Stimulated activated CD4-positive, alpha-beta T cell treated with anti-CD3 and anti-CD28 coated beads, Interleukin-15, amount 100 ng/mL, for 24 hours (primary cell): ENCODE measurements at places on chromosomes 1 and 21.

GRCh38 chr1:10980094-10980577 is 32.3 kb upstream of the TARDBP start:
- no peak for DNase-seq

- no peak for DNase-seq
Observed at GRCh38 chr1:232090816-232091215, 464.2 kb downstream of the DISC1 start.

DNA sequence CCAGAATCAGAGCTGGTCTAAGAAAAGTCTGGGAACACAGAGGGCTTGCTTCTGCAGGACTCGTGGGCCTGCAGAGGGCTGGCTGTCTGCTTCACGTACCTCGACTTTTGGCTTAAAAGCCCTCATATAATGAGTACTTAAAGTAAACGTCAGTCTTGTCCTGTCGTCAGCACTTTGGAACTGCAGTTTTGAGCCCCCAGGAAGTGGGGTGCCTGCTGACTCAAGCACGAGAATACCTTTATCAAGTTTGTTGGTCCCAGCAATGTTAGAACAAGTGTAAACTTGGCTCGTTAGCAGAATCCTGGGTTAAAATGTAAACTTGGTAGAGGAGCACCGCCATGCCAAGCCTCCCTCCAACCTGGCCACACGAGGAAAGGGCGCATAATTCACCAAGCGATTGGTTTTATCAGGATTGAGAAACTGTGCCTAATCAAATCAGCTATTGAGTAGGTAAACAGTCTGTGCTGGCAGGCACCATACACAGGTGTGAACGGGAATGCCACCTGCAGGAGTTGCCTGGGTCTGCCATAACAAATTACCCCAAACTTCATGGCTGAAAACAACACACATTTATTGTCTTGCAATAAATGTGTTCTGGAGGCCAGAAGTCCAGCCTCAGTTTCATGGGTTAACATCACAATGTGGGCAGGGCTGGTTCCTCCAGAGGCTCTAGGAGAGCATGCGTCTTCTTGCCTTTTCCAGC is 45.0 kb upstream of the FHAD1 start:
- DNase-seq, result no peak

DNA sequence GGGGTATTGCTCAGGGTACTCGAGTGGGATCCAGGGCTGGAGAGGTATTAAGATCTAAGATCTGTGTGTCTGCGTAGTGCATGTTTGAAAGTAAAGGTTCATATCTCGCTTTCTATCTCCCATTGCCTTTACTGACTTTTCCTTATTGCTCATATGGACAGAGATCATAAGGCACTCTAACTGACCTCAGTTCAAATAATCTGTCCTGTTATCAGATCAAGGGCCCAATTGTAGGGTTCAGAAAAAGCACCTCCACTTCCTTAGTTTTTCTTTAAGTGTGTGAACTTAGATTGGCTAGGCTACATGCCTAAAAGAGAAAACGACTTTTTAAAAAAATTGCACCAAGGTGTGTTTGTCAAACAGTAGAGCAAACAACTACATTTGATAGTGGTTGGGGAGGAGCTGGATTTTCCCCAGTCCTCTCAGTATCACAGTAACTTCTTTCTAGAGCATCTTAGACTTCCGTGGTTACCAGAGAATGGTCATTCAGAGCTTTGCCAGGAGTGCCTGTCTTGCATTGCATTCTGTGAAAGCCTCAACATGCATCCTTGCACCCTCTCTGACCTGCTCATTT is 57.6 kb downstream of the LMO4 start:
- no peak for DNase-seq

GRCh38 chr1:184892116-184892515 is 82.2 kb downstream of the NIBAN1 start:
- no peak for DNase-seq

DNA sequence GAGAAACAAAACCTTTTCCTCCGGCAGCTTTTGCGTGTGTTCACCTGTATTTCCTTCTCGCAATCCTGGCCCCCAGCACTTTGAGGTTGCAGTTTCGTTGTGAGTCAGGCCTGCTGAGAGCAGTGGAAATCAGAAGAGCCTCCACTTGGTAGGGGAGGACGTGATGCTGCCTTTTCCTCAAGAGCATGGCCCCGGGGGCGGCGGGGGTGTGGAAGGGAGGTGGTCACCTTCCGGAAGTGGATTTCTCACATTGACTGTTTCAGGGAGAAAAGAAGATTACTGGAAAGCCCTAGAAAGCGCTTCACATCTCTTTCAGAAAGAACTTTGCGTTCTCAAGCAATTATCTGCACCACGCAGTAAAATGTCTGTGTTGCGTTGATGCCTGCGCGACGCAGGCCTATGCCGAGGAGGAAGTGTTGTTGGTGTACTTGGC is 12.2 kb upstream of the IL10 start:
- DNase-seq, result peak; percentile 96

DNA sequence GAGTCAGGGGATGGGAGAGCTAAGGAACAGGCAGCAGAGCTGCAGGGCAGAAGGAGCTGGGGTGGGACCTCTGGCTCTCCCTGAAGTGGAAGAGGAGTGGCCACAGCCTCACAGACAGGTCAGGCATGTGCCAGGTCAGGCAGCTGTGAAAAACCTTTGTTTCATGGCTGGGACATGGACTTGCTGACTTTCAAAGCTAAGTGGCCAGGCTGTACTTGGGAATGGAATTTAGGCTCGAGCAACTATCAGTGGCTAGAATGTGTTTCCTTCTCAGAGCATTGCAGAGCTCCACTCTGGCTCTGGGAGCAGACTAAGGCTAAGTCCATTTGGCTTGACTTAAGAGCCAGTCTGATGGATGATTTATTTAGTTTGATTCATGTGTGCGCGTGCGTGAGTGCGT is 385.1 kb downstream of the LMX1A start:
- DNase-seq, result no peak

- no peak for DNase-seq
Observed at GRCh38 chr1:59473831-59474230, 176.9 kb downstream of the FGGY start.

- no peak for DNase-seq
Observed at GRCh38 chr1:207972337-207972736, 61.4 kb upstream of the CD34 start.

GRCh38 chr1:192535916-192536664 is 39.5 kb upstream of the RGS1 start:
- no peak for DNase-seq

- no peak for DNase-seq
Observed at GRCh38 chr21:39705849-39706248, 39.1 kb upstream of the IGSF5 start.

DNA sequence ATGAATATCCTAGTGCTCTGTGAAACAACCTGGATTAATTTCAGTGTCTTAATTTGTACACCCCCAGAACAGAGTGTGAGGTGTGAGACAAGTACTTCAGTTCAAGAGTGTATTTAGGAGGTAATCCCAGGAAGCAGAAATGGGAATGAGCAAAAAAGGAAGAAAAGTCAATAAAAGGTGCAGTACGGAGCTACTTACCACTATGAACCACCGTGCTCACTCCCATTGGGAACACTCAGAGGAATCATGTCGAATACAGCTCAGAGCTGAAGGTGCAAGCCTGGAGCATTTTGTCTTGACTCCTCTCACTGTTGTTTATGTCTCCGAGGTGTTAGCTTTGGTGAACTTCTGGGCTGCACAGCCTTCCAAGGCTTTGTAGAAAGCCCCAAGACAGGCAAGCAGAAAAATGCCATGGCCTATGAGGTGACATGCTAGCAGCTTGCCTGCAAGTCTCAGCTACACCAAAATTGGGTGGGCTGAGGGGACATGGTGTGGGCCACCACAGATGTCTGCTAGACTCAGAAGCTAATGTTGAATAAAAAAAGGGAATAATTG is 7.4 kb upstream of the SVBP start:
- DNase-seq, result no peak

- DNase-seq, result no peak
Observed at GRCh38 chr1:225871359-225872074, 10.7 kb downstream of the TMEM63A start.

GRCh38 chr1:233719655-233720341 is 105.9 kb downstream of the KCNK1 start:
- DNase-seq, result no peak

GRCh38 chr1:119582801-119583200 is 65.3 kb downstream of the ZNF697 start:
- peak; percentile 19 for DNase-seq

DNA sequence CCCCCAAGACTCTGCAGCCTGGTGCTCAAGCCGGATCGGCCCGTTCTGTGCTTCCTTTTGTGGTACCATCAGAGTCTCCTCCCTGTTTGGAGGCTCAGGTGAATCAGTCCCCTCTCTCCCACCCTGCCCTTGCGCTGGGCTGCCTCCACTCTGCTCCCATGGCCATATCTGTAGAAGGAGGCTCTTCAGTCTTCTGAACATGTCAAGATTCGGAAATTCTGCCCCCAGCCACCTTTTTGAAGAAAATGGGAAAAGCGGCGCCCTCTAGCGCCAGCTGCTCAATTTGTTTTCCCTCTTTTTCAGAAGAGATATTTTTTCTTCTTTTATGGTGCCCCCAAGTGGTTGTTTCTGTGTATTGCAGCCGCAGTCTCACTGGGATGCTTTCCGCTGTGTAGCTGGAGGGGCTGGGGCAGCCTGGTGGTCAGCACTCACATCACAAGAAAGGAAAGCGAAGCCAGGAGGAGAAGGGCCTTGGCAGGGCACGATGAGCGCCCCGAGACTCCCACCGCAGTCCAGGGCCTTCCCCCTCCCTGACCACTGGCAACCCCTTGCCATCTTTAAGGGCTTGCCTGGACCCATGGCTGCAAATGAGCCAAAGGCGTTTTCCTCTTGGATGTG is 58.4 kb upstream of the CACNA1E start:
- peak; percentile 86 for DNase-seq

DNA sequence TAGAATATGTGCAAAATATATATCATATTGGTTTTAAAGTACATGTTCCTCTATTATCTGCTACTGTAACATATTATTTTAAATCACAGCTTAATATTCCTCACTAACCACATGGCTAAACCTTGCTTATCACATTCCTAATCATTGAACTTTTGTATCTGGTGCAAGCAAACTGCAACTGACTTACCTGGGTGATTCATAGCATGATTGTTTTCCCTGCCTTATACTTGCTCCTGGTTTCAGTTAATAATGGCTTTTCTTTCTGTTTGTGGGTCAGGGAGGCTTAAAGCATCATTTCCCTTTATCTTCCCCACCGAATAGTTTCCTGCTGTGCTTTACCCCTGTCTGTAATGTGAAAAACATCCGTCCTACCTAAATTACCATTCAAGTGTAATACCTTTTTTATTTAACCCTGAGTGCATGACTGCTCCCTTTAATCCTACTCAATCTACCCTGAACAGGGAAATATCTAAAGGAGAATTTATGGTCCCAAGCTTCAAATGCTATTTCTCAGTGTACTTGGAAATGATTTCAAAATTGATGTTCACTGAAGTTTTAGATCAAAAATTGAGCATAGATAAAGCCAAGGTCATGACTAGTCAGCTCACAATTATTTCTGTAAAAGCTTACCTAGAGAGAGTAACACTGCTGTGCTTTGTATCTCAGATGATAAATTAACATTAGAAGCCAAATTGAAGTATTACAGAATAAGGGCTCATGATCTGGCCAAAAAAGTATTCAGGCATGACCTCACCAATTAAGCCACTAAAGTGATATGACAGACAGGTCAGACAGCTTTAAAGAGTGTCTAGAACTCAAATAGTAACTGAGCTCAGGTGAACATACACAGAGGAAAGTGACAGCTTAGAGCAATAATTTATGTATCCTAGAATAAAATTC is 507.1 kb downstream of the BRINP3 start:
- no peak for DNase-seq

DNA sequence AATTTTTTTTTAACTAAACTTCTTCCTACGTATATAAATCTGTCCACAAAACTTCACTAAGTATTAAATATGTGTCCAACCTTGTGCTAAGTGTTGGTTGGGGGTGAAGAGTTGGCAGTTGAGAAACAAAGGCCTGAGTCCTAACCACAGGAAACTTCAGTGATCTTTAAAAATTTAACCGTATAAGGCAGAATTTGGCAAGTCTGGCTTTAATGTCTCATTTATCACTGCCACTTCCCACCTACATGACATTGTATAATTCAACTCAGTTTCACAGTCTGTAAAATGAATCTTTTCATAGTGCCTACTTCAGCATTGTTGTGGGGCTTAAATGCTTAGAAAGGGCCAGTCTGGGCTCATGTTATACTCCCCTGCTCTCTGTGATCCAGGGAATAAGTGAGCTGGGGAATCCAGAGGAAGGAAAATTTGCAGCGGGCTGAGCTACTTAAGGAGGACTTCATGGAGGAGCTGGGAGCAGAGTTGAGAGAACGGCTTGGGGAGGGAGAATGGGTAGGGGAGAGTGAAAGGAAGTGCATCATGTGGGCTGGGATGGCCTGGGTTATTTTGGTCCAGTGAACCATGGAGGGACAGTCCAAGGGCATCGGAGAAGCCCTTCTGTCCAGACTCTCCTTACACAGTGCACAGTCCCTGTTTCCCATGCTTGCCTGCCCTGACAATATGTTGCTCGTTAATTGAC is 14.5 kb downstream of the IFNAR2 start:
- DNase-seq, result no peak

GRCh38 chr1:192576190-192577144 is 894 bp downstream of the RGS1 start:
- no peak for DNase-seq

- no peak for DNase-seq
Observed at GRCh38 chr1:4424254-4424653, 230.2 kb upstream of the AJAP1 start.

DNA sequence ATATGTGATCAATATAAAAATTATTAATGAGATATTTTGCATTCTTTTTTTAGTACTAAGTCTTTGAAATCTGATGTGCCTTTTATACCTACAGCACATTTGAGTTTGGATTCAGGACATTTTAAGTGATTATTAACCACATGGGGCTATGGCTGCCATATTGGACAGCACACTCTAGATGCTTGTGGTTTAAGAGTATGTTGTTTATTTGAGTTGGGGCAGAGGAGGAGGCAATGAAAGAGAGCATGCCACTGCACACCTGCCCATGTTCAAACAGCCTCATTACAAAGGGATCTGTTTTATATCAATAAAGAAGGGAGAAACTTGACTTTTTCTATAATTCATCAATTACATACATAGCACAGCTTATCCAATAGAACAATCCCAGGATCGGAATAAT is 99.4 kb upstream of the EDEM3 start:
- DNase-seq, result no peak

DNA sequence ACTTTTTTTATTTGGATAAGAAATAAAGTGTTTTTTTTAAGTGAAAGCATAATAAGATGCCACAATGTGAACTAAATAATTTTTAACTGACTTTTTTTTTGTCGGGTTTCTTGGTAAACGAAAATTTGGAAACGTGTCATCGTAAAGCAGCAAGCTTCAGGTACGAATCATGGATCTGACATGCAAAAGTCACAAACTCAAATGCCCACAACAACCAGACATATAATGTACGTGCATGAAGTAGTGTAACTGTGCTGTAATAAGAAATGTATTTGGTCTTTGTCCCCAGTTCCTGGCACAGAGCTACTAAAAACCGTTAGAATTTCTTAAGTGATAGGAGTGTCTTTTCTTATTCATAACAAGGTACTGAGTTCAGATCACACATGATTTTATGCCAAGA is 44.3 kb upstream of the LRRC7 start:
- no peak for DNase-seq
